Stimulated activated naive CD4-positive, alpha-beta T cell treated with Interleukin-2 at 50 U/mL for 16 hours (primary cell): ENCODE measurements at places on chromosomes 13 and 19.

DNA sequence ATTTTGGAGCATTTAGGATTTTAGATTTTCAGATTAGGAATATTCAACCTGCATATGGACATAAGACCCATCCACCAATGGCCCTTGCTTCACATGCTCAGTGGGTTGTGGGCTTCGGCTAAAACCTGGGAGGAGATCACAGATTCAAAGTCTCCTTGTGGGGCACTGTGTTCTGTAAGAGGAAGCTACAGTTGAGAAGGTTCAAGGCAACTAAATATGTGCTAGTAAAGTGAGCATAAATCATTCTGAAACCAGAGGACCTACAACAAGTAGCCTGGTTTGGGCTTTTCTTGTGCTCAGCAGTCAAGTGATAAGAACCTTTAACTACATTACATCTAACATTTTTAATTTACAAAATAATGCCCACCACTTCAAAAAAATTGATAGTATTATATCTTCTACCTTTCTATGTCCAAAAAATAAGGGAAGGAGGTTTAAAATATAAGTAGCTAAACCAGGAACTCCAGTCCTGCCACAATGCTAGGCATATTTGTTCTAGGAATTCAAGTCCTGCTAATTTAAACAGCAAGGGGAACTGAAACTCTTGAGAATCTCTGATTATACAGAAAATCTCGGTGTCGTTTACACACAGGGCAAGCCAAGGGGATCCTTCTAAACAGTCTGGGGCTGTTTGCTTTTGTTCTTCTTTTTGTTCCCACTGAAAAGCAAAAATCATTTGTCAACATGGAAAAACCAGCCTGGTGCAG, 36.6 kb downstream of the FOXO1 start:
- DNase-seq: no peak

- no peak for DNase-seq
These were observed 121.4 kb downstream of the KCNRG start for GRCh38 chr13:50136678-50137077.

DNA sequence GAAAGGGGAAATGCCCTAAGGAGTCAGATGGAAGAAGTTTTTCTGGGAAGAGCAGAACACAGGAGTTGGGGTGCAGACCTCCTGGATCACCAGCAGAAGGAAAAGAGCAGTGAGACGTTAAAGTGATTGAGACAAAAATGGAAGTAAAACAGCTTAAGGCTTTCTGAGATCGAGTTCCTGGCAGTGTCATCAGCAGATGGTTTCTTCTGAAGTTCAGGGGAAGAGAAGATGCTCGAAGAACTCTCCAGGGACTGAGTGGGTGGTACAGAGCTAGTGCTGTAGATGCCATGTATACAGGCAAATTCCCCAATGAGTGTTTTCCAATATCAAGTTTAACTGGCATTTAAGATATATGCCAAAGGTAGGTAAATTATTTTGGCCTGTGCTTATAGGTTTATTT, 272.2 kb upstream of the KLF12 start:
- DNase-seq: no peak

- DNase-seq: no peak
These were observed 19.9 kb upstream of the DHRS12 start for GRCh38 chr13:51823863-51824262.

DNA sequence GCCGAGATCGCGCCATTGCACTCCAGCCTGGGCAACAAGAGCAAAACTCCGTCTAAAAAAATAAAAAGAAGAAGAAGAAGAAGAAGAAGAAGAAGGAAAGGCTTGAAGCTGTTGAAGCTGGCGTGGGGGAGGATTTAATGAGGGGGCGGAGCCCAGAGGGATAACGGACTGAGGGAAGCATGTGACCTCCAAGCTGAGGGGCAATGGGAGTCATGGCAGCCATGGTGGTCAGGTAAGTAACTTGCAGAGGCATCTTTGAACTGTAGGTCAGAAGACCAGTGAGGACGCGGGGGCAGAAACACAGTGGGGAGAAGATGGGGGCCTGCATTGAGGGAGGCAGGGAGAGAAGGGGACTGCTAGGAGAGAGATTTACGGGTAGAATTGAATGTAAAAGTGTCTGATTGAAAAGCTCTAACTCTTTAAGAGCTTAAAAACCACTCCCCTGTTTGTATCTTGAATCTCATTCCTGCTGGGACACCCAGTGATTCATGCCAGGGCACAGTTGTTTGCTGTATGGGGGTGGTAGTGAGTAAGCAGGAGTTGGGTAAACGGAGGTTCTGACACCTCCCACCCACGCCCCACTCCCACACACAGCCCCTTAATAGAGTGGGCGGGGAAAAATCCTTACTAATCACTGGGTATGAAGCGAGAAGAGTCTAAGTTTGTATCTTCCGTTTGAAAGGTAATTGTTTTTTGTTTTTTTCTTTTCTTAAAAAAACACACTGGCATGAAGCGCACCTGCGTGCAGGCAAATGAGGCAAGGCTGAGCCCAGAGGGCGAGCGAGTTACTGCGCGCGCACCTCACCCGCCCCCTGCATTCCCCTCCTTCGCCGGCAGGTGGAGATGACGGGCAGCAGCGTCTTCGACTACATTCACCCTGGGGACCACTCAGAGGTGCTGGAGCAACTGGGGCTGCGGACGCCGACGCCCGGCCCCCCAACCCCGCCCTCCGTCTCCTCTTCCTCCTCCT, 13.0 kb downstream of the TMEM160 start:
- DNase-seq: peak; percentile 93

GRCh38 chr13:91372911-91373310, 25.4 kb downstream of the MIR17HG start:
- DNase-seq: no peak

DNA sequence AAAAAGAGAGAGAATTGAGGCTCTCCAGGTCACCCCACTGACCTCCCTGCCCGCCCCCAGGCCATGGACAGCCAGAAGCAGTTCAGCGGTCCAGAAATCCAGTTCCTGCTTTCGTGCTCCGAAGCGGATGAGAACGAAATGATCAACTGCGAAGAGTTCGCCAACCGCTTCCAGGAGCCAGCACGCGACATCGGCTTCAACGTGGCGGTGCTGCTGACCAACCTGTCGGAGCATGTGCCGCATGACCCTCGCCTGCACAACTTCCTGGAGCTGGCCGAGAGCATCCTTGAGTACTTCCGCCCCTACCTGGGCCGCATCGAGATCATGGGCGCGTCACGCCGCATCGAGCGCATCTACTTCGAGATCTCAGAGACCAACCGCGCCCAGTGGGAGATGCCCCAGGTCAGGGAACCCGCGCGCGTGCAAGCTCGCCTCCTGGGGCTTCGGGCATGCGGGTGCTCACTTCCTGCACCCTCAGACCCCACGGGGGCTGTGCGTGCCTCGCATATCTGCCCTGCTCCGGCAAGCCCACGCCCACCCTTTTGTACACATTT, 56.6 kb downstream of the MAP4K1 start:
- no peak for DNase-seq

DNA sequence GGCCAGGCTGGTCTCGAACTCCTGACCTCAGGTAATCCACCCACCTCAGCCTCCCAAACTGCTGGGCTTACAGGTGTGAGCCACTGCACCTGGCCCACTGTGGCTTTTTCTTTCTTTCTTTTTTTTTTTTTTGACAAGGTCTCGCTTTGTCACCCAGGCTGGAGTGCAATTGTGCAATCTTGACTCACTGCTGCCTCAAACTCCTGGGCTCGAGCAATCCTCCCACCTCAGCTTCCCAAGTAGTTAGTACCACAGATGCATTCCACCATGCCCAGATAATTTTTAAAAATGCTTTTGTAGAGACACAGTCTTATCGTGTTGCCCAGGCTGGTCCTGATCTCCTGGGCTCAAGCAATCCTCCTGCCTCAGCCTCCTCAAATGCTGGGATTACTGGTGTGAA, 12.1 kb upstream of the FCGBP start:
- DNase-seq: no peak

GRCh38 chr13:97256343-97256783, 34.2 kb downstream of the MBNL2 start:
- DNase-seq: no peak

DNA sequence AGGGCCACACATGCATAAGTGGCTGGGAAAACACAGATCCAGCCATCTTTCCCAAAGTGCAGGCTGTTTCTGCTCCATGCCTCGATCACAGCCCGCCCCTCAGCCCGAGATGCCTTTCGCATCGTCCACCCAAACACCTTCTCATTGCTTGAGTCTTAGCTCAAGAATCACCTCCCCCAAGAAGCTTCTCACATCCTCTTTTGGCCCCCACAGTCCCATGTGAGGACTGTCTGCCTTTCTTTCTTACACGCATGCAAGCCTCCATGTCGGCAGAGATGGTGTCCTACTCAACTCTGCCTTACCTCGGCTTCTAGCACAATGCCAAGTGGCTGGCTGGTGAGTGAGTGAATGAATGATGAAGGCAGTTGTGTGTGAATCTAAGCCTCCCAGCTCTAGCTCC, 18.1 kb upstream of the GSX1 start:
- no peak for DNase-seq

GRCh38 chr13:71460211-71460610, 406.8 kb downstream of the DACH1 start:
- DNase-seq: no peak

DNA sequence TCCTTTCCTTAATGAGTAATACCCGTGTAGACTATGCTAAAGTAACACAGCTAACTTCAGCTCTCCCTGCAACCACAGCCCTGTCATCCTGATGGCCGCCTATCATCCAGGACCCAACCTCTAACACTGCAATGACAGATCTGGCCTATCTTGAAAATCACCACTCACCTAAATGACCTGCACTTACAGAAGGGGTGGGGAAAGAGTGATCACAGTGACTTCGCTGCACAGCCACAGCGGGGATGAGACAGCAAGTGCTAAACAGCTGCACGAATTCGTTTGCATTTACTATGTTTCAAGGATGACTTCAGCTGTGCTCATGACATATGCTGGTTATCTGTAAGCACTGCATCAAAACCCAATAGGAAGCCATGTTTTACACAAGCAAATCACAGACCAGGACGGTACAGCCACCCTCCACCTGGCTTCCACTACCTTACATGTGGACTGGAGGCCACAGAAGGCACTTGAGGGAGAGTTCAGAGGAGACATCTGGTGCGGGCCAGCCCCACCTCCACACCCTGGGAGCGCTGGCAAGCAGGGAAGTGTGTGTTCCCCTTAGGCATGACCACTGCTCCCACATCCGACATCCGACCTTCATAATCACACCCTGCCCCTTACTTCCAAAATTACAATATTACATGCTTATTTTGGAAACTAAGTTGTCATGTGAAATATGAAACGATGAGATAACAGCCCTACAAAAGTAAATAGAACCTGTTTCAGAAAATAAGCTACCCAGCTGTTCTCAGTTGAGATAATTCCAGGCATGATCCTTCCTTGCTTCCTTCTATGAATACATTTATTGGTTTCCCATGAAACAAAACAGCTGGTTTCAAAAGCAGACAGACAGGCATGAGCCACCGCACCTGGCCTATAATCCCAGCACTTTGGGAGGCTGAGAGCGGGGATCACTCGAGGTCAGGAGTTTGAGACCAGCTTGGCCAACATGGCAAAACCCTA, 95.7 kb downstream of the STK24 start:
- DNase-seq: peak; percentile 50

- DNase-seq: no peak
These were observed 2.0 kb downstream of the MYO9B start for GRCh38 chr19:17077447-17078028.

GRCh38 chr13:98954313-98954712, 23.6 kb downstream of the DOCK9 start:
- DNase-seq: no peak

- DNase-seq: peak; percentile 11
These were observed 9.7 kb downstream of the INAFM1 start for GRCh38 chr19:47284324-47284899.

DNA sequence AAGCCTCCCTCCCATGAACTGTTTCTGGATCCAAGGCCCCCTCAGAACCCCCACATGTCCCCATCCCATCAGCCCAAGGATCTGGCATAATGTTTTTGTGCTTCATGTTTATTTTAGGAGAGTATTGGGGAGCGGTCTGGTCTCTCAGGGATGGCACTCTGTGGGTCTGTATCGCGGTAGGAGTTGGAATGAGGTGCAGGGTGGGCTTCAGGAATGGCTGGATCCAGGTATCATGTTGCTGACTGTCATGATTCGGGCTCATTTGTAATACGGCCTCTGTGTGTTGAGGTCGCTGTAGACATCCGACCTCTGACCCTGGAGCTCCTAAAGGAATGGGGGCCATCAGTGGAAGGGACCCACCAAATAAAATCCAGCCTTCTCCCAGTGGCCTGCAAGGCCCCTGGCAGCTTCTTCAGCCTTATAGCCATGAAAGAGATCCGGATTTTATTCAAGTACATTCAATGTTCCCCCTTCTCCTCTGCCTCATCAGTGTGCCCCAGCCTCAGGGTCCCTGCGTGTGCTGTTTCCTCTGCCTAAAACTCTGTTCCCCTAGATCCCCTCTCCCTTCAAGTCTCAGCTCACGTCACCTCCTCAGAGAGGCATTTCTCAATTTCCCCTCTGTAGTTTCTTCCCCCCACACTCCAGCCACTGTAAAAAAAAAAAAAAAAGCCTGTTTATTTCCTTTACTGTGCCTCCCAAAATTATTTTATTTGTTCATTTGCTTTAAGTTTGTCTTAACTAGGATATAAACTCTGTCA, 2.2 kb downstream of the HCST start:
- DNase-seq: no peak

- DNase-seq: no peak
These were observed 1471.7 kb downstream of the UQCRFS1 start for GRCh38 chr19:27741236-27741635.

- DNase-seq: no peak
These were observed 476.7 kb downstream of the RFC3 start for GRCh38 chr13:34294483-34295129.

DNA sequence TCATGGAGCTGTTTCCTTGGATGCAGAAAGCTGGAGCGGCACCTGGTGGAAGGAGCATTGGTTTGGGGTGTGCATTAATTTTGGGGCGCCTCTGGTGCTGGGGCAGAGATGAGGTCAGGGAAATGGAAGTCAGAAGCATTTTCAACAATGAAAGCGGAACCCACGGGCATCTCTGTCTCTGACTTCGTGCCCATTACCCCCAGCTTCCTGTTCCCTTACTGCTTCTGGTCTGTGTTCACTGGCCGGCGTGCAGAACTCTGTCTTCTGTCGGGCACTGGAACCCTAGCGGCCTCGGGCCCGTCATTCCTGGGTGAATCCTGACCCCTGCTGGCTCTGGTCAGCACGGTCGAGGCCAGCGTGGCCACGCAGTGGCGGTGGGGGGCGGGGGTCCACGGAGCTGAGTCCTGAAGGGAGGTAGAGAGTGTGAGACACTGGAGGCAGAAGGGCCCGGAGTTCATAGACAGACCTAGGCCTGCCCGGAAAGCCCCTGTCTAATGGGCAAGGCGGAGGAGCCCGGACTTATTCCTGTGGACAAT, 7.9 kb upstream of the LINGO3 start:
- no peak for DNase-seq
